Keratinocyte (primary cell): ENCODE measurements at places on chromosomes 13 and 19.

DNA sequence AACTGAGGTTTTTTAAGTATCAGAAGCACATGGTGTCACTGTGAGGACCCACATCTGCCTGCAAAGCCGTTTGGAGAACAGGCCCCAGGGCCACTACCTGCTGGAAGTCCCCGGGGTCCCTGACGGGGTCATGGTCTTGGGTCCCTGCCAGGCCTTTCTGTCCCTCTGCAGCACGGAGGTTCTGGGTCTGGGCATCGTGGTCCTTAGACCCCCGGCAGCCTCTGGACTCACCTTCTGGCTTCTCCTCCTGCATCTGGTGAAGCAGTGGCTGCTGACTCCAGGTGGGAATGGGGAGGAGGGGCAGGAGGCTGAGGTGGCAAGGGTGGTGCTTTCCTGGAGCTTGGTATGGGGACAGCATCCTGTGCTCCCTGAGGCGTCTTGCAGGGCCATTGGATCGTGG is 198.6 kb downstream of the TEX29 start:
- DNase-seq, result no peak

DNA sequence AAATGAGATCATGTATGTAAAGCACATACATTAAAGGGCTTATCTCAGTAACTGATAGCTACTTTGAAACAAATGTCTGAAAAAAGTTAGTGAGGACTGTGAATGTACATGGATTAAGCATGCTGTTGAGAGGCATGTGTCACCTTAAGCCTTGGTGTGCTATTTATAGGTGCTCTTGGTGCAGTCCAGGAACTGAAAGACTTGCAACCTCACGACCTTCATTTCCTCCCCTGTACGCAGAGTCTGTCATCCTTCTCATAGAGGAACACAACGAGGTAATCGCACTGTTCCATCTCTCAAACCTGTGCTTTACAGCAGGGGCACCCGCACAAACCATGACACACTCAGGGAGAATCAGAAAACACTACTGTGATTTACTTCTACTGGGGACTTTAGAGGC is 65.6 kb downstream of the UFM1 start:
- no peak for DNase-seq

- DNase-seq, result no peak
Measured at GRCh38 chr13:77031656-77032243, 4.8 kb upstream of the FBXL3 start.

- DNase-seq, result no peak
Measured at GRCh38 chr13:47213047-47213446, 316.2 kb upstream of the HTR2A start.

- no peak for DNase-seq
Measured at GRCh38 chr13:64877176-64877575, 2353.0 kb downstream of the PCDH9 start.

- DNase-seq, result no peak
Measured at GRCh38 chr19:43820098-43820883, 6.8 kb upstream of the ZNF283 start.

DNA sequence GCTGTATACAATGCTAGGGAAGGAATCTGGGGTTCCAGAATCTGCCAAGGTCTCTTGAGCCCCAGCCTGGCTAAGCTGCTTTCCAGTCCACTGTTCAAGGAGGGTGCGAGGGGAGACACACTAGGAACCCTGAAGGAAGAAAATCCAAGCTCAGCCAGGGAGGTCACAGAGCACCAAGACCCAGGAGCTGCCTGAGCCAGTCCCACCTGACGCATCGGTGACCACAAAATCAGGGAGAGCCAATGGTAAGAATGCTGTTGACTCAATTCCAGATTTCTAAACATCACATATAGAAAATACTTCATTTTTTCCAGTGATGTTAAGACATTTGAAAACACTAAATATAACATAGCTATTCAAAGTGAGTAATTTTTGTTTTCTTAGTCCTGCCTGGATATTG is 50.1 kb downstream of the CEP89 start:
- no peak for DNase-seq

- no peak for DNase-seq
Measured at GRCh38 chr19:47021536-47022139, 2.0 kb downstream of the NPAS1 start.

GRCh38 chr19:39915848-39916215 is 18.6 kb downstream of the FCGBP start:
- DNase-seq, result no peak

DNA sequence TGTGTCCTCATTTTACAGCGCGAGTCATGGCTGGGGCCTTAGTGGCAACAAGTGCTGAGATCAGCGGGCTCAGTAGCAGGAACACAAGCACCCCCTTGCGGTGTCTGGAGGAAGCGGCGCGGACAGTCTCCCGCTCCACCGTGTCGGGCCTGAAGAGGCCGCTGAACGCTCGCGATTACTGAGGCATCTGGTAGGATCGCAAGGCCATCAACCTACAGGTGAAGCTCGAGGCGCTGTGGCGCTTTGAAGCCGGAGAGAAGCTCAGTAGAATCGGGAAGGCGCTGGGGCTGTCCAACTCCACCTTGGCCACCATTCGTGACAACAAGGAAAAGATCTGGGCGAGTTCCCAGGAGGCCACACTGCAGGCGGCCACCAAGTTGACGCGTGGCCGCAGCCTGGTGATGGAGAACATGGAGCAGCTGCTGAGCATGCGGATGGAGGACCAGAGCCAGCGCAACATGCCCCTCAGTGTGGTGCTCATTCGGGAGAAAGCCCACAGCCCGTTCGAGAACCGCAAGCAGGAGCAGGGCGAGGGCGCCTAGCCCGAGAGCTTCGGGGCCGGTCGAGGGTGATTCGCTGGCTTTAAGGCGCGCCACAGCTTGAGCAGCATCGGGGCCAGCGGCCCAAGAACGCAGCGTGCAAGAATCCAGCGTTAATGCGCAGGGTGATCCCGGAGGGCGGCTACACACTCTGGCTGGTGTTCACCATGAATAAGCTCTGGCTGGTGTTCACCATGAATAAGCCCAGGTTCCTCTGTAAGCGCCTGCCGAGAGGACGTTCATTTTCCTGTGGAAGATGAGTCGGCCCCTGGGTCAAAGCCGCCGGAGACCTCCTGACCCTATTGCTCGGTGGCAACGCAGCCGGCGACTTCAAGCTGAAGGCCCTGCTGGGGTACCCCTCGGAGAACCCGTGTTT is 8.3 kb upstream of the MZF1 start:
- no peak for DNase-seq

GRCh38 chr13:106143392-106143791 is 392.1 kb downstream of the EFNB2 start:
- DNase-seq, result no peak

GRCh38 chr13:111975539-111976473 is 91.1 kb upstream of the SOX1 start:
- DNase-seq, result no peak

DNA sequence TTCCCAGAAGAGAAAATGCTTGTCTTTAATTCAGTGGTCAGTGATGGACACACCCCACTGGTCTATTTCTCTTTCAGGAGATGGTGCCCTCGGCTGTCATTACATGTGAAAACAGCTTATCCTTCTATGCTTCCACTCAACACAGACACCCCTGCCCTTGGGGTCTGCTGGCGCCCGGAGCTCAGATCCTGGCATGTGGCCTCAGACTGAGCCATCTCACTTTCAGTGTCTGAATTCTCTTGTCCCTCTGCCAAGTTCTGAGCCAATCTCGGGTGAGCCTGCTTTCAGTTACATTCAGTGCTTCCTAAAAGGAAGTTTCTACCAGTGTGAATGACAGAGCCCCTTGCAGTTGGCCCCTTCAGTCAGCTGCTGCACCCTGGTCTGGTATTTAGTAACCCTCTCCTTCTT is 293.6 kb downstream of the DNAJC15 start:
- no peak for DNase-seq

DNA sequence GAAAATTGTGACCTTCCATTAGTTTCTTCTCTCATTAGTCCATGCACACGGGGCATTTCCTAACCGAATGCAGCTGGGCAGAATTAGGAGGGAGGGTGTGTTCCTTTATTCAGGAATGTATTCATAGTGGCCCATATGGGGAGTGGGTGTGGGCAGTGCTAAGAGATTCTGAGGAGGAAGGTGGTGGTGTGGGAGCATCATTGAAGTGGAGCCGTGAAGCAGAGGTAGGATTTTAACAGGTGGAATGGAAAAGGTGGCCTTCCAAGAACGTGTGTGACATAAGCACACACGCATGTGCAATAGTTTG is 134.2 kb downstream of the MTUS2 start:
- DNase-seq, result no peak

GRCh38 chr13:65882810-65883209 is 1347.3 kb downstream of the PCDH9 start:
- DNase-seq, result no peak

- no peak for DNase-seq
Measured at GRCh38 chr19:2167896-2168618, 4.3 kb downstream of the DOT1L start.

GRCh38 chr13:50847501-50847900 is 4.0 kb upstream of the DLEU7 start:
- DNase-seq, result no peak

DNA sequence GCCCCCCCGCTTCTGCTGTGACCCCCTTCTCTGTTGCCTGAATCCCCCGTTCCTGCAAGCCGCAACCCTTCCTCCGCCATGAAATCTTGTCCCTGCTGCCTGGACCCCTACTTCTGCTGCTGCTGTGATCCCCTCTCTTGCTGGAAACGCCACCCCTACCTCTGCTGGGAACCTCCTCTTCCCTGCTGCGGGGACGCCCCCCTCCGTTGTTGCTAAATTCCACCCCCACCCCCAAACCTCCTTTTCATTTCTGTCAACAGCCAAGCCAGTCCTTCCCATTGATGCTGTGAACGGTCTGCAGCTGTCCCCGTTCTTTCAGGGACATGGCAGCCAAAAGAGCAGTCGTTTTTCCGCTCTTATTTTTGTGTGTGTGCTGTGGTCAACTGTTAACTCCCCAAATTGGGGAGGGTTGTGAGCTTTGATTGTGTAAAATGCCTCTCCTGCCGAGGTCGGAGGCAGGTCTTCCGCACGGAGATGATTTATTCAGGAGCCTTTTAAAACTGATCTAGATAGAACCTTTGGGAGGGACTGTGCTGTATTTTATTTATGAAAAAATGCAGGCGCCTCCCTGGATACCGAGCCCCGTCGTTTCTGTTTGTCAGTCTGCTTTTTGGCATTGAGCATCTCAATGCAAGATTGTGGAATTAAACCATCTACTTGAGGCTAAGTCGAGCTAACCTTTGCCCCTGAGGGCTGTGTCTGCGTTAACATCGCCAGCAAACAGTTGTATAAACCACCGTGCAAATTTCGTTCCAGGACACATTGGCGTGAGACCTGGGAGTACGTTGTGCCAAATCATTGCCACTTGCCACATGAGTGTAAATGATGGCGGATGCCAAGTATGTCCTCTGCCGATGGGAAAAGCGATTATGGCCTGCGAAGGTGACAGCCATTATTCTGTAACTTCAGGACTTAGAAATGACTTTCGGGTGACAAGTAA is 27.9 kb upstream of the NDUFS7 start:
- DNase-seq, result no peak

DNA sequence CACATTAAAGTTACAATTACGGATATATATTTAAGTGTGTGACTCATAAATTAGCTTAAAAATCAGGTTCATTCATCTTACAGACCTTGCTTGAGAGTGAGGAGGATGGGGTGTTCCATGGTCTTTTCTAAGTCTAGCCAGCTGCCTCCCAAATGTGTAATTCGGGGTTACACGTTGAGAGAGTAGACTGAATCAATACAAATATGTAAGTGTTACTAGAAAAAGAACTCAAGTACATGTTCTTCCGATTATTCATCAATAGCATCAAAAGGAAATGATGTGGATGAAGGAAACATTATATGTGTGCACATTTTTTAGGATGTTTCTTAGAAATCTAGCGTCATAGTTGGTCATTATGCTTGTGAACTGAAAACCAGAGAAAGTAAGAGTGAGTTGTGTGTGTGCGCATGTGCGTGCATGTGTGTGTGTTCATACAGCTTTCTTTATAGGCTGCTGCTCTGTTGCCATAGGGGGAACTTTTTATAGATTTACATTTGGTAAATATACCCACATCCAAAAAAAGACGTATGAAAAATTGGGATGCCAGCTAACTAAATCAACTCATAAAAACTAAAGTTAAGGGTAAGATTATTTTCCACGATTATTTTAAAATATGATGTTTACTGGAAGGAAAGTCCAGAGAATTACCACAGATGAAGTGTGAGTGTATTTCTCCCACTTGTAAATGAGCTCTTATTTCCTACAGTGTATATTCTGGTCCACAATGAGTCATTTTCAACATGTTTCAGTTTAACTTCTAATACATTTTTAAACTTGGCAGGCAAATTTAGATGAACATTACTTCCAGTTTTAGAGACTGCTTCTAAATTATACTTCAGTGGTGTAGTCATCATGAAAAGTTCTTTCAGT is 82.4 kb downstream of the PIBF1 start:
- DNase-seq, result no peak

DNA sequence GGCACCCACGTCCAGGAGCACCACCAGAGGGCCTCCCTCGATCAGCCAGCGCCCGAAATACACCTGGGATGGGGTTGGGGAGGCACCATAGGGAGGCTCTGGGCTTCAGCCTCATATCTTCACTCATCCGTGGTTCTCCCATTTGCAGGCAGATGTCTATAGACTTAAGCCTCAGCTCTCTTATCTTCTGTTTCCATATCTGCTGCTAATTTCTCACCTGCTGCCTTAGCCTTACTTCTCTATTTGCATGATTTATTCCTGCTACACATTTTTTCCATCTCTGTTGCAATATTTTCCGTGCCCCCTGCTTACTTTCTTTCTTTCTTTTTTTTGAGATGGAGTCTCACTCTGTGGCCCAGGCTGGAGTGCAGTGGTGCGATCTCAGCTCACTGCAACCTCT is 5.8 kb downstream of the GYS1 start:
- DNase-seq, result no peak
